ENCODE measurements at places on chromosomes 3 and 15.

GRCh38 chr15:67098768-67099282 lies 33.4 kb downstream of the SMAD3 start:
- DNase-seq: no peak

- DNase-seq: no peak
Observed at GRCh38 chr3:56772952-56773938, 28.5 kb downstream of the ARHGEF3 start.

DNA sequence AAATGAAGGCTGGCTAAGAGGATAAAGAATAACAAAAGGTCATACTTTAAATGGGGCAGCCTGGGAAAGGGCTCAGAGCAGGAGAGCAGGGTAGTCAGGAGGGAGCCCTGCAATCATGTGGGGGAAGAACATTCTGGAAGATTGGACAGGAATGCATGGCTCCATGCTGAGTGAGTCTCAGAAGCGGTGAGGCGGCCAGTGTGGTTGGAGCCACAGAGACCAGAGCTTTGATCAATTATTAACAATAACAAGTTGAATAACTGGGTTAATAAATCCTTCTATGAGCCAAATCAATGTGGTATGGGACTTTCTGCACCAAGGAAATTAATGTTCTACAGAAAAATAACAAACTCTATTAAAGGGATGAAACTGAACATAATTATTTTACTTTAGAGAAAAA lies 57.9 kb upstream of the DCUN1D1 start:
- no peak for DNase-seq

- no peak for DNase-seq
Observed at GRCh38 chr15:30922480-30923311, 19.0 kb downstream of the FAN1 start.

DNA sequence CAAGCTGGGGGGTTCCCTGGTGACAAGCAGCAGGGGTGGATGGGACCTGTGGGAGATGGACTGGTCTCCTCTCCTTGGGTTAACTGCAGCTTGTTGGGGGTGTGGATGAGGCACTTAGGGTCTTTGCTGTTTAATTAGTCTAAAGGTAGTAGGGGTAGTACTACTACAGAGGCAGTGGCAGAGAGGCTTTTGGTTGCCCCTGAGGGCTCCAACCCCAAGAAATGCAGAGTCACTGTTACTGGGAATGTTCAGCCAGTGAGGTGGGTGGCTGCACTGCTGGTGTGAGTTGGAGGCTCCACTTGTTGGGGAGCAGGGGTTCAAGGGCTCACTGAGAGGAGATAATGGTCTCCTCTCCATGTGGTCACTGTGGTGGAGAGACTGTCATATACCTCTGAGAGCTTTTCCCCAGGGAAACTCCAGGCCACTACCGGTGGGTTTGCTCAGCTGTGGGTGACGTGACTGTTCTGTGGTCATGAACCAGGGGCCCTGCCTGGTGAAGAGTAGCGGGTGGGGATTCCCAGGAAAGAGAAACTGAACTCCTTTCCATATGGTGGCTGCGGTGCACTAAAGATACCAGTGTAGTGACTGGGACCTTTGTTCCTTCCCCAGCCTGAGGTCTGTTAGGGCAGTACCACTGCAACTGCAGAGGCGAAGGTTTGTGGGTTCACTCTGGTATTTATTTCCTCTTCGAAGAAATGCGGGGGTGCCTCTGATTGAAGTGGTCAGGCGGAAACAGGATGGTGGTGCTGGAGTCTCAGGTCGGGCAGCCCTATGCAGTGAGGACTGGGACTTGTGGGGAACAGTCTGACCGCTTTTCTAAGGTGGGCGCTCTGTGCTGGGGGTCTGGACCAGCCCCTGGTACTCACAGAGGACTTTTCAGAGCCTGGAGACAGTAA lies 68.9 kb upstream of the TNFSF10 start:
- no peak for DNase-seq

GRCh38 chr15:45603881-45604280 lies 16.7 kb downstream of the BLOC1S6 start:
- DNase-seq: no peak

- DNase-seq: no peak
Observed at GRCh38 chr3:129530251-129530791, 1.9 kb downstream of the RHO start.

DNA sequence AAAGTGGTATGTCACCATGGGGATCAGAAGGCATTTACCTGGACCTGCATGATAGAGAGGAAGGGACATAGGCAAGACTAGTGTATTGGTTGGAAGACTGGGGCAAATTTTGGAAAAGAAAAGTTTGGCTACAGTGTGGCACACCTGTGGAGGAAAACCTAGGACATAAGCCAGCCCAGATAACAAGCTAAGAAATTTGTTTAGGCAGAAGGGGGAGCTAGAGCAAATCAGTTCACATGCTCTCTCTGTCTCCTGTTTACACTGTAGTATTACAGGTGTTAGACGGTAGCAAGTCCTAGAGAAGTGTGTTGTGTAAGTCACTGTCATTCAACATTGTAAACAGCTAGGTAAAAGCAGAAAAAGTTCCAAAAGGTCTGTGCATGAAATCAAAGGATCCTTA lies 11.9 kb upstream of the ALDH1A2 start:
- no peak for DNase-seq

DNA sequence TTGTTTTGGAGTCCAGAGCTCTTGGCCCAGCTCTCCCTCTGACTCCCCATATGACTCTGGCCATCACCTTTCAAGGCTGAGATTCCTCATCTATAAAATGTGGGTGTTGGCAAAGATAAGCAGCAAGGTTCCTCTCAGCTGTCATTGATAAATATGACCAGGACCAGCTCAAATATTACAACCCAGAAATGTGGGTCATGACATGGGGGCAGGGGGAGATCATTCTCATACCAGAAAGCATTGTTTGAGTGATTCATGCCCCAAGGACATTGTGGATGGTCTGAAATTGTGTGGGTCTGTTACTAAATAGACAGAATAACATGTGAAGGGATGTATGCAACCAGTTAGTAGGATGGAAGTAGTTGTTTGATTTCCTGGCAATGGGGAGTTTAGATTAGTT lies 13.9 kb downstream of the UPK1B start:
- DNase-seq: no peak

- no peak for DNase-seq
Observed at GRCh38 chr15:43913026-43913780, 86.4 kb downstream of the WDR76 start.

DNA sequence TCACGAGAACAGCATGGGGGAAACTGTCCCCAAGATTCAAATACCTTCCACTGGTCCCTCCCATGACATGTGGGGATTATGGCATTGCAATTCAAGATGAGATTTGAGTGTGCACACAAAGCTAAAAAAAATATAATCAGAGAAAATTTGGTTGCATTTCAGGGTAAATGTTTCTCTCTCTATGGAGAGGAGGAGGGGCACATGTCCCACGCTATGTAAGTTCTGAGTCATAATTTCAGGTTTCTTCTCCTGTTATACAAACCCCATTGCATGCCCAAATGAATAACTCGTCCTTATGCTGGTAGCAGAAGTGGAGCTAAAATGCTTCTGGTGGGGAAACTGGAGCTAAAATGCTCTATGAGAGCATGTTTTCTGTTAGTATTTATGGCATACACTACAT lies 209.7 kb upstream of the DCBLD2 start:
- no peak for DNase-seq

DNA sequence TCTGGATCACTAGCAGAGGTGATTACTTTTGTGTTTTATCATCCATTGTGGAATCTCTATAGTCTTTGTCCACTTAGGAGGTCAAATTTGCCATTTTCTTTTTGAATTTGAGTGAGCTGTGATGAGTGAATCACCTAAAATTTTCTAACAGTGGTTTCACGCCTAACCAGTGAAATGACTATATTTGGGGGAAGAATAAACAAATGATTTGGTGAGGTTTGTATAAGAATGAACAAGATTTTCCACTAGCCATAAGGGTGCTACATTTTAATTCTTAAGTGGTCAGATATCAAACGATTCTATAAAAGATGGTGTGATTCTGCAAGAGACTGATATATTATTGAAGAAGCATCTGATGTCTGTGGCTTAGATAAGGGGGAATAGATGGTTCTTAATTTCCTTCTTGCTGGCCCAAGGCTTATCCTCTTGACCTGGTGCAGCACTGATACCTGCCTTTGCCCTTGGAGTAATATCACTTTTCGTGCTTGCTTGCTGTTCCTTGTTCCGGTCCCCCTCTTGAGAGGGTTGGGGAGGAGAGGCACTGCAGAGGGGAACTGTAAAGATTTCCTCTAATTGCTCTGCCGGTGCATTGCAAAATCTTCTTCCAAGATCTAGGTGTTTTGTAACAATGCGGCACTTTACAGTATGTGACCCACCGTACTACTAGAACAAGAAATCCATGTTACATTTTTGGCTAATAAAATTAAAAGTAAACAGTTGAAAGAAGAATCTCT lies 14.5 kb downstream of the C3orf20 start:
- DNase-seq: no peak

GRCh38 chr3:15502616-15503015 lies 18.9 kb downstream of the COLQ start:
- DNase-seq: no peak

GRCh38 chr3:153252963-153253362 lies 90.9 kb downstream of the RAP2B start:
- DNase-seq: no peak

DNA sequence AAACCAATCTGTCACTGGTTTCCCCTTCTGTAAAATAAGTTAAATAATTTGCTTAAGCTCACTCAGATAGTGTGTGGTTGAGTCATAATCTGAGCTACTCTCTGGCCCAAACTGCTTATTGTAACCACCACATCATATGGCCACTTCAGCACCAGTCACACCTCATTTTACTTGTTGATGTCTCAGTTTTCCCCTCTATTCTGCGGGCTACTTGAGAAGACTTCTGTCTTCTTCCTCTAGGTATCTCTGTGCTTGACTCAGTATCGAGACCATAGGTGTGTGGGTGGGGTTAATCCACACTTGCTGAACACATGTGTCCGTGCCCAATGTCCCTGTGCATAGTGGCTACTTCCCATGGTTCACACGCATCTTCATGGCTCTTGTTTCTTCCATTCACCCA lies 32.9 kb downstream of the CRYGS start:
- DNase-seq: no peak

DNA sequence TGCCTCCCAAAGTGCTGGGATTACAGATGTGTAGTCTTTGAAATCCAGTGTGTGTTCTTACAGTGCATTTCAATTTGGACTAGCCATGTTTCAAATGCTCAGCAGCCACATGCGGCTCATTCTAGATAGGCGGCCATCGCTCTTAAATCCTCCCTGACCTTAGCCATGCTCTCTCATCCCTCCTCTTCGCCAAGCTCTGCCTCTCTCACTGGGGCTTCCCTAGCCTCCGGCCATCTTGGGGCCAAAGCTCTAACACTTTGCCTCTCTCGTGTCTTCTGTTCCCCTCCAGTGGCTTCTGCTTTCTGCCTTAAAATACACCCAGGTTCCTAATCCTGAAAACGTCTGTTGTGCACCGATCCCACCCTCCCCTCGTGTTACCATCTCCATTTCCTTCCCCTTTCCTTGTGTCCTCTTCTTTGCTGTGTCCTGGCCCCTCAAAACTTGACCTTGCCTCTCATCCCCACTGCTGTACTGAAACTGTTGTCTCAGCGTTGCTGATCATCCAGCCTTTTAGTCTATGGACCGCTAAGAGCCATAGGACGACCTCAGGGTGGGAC lies 1.4 kb upstream of the GHRL start:
- DNase-seq: no peak

- no peak for DNase-seq
Observed at GRCh38 chr3:65996589-65996988, 42.1 kb downstream of the MAGI1 start.

- no peak for DNase-seq
Observed at GRCh38 chr3:187212705-187213104, 15.4 kb downstream of the RTP1 start.

DNA sequence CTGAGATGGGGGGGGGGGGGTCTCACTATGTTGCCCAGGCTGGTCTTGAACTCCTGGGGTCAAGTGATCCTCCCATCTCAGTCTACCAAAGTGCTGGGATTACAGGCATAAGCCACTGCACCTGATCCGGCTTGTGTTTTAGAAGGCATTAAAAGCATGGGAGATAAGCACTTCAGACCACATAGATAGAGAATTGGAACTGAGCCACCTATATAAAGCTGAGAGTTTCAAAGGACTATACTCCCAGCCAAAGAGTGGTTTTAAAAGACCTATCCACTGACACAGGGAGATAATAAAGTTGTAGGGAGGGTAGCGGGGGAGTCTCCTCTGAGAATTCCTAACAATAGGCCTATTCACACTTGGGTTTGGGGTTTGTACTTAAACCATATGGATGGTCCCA lies 34.8 kb downstream of the DENND4A start:
- DNase-seq: no peak

- DNase-seq: no peak
Observed at GRCh38 chr3:30454636-30455035, 151.8 kb upstream of the TGFBR2 start.

- no peak for DNase-seq
Observed at GRCh38 chr15:47473106-47473725, 244.1 kb upstream of the SEMA6D start.

- peak; percentile 41 for DNase-seq
Observed at GRCh38 chr3:127412578-127413317, 124.9 kb upstream of the PRR20G start.

- DNase-seq: no peak
Observed at GRCh38 chr3:138946663-138947494, at the start of the genes FOXL2 and FOXL2NB. Gene FOXL2 (minus strand): TSS chr3:138947137. CDS start chr3:138946722, 415 bp downstream. Gene FOXL2NB (plus strand): TSS chr3:138947217. CDS start chr3:138947365, 148 bp downstream.

GRCh38 chr15:46644501-46645481 lies 1010.0 kb downstream of the SQOR start:
- no peak for DNase-seq

DNA sequence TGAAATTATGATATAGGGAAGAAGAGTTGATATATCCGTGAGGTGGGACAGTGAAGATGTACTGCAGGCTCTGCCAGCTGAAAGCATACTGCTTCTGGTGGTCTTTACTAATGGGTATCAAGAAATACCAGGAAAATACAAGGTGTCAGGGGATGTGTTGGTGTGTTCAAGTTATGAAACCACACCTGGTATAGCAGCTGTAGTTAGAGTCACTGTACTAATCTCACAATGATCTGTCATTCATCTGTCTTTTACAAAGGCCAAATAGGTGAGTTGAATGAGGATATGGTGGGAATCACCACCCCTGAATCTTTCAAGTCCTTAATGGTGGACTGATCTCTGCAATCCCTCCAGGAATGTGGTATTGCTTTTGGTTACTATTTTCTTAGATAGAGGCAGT lies 152.7 kb downstream of the NFKBIZ start:
- no peak for DNase-seq

DNA sequence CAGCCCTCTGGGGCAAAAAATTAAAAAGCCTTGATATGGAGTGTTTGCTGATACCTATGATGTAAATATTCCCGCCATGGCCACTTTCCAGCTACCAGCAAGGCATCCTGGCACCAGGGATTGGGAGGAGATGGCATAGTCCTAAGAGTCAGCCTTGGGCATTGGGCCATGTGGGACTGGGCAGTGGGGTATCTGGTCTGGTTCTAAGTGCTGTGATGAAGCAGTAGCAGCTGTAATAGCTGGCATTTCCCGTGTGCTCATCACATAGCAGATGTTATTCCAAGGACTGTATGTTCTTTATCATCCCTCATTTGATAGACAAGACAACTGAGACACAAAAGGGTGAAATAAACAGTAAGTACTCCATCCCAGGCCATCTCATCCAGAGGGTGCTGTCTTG lies 6.9 kb upstream of the SACM1L start:
- DNase-seq: no peak

- no peak for DNase-seq
Observed at GRCh38 chr3:23390446-23390845, 187.3 kb downstream of the UBE2E2 start.

Data from aorta (tissue), 5 donors.